Uterus (tissue), 4 donors: ENCODE measurements at places on chromosomes 2 and 18. TPM values are rescaled to one million over a fixed set of nuclear protein-coding genes. Genes with fewer than 3 reads are reported as not detected.

- no peak for DNase-seq
Observed at GRCh38 chr2:55176094-55176415, 56.0 kb downstream of the CLHC1 start.

DNA sequence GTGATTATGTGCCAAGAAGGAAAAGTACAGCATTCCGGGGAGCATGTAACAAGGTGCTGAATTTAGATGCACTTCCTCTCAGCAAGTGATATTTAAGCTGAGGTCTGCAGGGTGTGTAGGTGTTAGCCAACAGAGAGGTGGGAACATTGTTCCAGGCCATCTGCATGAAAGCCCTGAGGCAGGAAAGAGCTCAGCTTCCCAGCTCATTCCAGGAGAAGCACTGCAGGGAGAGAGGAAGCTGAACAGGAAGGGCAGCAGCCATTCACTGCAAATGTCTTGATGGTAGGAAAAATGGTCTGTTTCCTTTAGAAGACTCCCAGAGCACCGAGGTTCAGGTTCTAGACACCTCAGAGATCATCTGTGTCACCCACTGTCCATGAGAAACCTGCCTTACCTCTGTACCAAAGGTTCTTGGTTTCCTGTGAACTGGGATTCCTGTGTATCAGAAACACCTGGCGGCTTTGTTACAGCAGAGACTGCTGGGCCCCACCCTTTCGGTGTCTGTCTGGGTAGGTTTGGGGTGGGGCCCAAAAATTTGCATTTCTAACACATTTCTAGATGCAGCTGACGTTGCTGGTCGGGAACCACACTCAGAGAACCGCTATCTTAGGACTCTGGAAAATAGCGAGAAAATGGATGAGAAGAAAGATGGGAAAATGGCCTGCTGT, 84.0 kb downstream of the RTN4 start:
- no peak for DNase-seq

- DNase-seq: no peak
Observed at GRCh38 chr2:44642123-44642857, 280.5 kb downstream of the CAMKMT start.

DNA sequence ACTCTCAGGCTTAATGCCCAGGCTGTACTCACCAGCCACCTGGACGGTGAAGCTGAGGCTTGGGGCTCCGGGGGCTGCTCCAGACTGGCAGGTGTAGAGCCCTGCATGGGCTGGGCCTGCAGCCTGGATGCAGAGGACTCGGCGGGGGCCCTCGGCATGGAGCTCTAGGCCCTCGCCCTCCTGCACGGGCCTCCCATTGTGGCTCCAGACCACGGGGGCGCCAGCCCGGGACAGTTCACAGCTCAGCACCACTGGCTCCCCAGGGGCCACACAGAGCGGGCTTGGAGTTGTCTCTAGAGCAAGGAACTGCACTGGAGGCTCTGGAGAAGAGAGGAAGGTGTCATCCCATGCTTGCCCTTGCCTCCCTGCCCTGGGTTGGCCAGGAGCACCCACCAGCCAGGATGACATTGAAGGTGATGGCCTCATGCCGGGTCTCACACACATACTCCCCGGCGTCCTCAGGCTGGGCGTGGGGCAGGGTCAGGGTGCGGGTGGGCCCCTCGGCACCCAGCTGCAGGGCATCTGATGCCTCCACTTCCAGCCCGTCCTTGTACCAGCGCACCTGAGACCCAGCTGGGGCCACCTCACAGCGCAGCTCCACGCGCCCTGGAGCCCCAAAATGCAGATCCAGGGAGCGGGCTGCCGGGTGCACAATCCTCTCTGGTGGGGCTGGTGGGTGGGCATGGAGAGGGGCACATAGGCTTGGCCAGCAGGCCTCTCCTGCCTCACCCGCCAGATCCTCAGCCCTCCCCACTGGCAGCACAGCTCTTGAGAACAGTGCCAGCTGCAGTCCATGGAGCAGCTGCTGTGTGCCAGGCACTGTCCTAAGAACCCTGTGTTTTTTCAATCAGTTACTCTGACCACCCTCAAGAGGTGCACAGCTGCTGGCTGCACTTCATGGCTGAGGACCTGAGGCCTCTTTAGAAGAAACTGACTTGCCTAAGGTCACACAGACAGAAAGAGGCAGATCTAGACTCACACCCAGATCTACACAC, 13.3 kb downstream of the OBSL1 start:
- no peak for DNase-seq

DNA sequence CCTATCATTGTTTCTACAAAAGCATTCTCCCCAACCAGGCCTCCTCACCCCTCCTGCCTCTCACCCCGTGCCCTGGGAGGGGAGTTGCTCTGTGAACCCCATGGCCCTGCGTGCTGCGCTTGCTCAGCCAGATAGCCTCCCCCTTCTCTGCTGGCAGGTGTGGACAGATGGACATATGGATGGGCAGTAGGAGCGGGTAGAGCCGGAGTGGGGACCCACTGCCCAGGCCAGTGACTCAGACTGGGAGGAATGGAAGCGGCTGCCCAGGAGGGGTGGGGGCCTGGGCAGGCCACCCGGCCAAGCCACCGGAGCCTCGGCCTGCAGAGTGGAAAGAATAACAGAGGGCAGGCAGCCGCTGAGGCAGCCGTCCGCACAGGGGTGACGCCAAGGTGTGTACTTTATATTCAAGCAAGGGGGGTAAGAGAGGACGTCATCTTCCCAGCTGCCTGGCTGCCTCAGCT, 8.7 kb downstream of the CYP26B1 start:
- DNase-seq: no peak

GRCh38 chr18:62179213-62179612, 7.6 kb downstream of the PIGN start:
- DNase-seq: no peak

DNA sequence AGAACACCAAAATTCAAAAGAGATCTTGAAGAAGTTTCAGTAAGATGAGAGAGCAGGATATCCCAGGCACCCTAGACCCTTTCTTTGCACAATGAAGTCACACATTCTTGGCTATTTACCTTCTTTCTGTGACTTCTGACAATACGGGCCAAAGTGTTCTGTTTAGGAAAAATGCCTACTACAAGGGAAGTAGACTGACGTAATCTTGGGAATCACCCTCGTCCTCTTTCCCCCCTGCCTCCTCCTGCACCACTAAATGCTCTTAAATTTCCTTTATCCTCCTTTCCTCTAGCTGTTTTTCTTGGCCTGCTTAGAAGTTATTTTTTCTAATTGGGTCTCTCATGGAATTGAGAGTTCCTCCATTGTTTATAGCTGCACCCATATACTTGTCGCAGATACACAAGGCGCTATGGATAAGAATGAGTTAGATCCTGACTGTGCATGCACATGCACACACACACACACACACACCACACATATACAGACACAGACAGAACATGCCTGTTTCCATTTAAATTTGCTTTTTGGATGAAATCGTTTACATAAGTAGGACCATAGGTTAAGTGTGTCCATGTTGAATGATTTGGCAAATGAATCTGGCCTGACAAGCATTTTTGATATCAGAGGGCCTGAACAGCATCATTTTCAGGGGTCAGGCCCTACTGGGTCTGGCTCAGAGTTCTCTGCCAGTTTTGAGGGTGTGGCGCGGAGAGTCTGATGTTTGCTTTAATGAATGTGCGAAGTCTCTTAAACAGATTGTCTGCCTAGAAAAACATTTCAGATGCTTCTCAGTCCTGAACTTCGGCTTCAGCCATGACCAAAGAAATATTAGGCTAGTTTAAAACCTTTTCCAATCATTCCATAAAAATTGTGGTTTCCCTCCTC, 131.9 kb upstream of the NT5C1B start:
- no peak for DNase-seq

- no peak for DNase-seq
Observed at GRCh38 chr2:113124984-113125855, 2.2 kb upstream of the IL1RN start.

- DNase-seq: no peak
Observed at GRCh38 chr2:66665124-66665984, 230.4 kb downstream of the MEIS1 start.

GRCh38 chr2:116491292-116491691, 1323.2 kb upstream of the DDX18 start:
- DNase-seq: no peak

- DNase-seq: no peak
Observed at GRCh38 chr2:241356871-241357260, 781 bp downstream of the FARP2 start.

The C2orf49 gene
- 25.1 TPM for total RNA-seq
